Activated T-cell treated with anti-CD3 and anti-CD28 coated beads, Interleukin-2, amount 50 U/mL, for 72 hours (primary cell): ENCODE measurements at places on chromosomes 13 and 19.

GRCh38 chr13:60152904-60153303, 10.8 kb downstream of the DIAPH3 start:
- DNase-seq, result no peak

DNA sequence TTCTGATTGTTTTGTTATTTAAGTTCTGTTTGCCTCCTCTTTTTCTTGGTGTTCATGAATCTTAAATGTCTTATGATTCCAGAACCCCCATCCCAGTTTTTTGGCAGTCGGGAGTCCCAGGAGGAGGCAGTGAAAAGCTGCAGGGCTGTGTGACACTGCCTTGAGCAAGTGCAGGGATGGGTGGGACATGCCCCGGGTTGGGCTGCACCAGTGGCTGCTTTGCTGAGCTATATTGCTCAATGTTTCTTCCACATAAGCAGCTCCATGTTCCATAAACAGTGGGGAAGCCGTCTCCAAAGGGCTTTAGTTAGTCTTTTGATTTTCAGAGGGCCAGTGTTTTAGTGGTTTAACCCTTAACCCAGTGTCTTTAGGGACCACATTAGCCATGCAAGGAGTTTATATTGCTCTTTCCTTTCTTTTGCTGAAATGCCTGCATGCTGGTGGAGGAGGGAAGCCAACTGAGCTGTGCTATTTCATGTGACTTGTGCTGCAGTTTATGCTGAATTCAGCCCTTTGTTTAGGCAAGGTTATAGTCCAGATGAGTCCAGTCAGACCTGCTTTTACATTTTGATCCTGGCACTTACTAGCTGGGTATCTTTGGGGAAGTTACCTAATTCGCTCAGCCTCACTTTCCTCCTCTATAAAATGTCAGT, 13.1 kb downstream of the ATP8A2 start:
- no peak for DNase-seq

- DNase-seq, result no peak
Observed at GRCh38 chr19:3162418-3163229, 15.9 kb upstream of the S1PR4 start.

DNA sequence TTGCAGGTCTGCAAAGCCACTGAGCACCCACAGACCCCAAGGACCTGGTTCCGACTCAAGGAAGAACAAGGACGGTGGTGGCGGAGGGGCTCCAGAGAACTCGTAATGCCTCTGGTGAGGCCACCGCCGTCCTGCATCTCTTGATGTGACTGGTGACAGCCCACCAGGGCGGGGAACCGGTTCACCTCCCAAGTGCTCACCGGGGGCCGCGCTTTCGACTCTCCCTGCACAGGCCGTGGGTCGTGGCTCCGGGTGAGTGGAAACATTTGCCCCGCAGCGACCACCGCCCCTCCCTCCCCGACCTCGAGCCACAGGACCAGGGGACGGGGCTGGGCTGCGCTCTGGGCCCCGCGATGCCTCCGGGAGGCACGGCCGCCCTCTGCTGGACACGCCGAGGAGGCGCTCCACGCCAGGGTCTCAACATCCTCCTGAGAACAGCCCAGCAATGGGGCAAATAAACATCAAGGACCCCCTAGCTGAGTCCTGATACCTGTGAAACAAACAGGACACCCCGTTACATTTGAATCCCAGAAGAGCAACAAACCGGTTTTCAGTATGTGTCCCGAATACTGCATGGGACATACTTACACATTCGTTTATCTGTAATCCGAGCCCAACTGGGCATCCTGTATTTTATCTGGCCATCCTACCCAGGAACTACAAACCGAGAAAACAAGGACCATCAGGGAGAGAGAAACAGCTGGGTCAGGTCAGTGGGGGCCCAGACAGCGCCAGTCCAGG, 3.9 kb upstream of the PLPP2 start:
- peak; percentile 68 for DNase-seq

GRCh38 chr19:29700498-29700897, 14.6 kb downstream of the C19orf12 start:
- DNase-seq, result no peak

DNA sequence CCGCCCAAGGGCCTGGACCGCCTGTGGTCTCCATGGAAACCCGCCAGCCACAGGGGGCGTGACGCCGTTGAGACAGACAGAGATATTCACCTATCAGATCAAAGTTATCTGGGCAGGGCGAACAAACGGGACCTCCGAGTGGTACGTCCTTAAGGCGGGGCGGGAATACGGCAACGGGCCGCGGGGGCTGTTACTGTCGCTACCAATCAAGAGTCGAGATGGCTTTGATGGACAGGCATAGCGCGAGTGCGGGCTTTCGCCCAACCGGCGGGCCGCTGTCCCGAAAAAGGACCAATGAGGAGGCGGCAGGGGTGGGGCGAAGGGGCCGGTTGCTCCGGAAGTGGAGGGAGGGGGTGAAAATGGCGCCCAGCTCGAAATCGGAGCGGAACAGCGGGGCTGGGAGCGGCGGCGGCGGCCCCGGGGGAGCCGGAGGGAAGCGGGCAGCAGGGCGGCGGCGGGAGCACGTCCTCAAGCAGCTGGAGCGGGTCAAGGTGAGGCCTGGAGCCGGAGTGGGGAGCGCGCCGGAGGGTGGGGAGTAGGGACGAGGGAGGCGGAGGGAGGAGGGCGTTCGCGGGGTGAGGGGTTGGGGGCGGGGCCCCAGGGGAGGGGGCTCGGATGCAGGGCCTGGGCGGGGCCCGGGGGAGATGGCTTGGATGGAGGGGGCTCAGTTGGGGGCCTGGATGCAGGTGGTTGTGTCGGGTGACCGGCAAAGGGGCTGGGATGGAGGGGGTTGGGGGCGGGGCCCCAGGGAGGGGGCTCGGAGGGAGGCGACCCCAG, at the start of gene DCAF15:
TSS of gene DCAF15 (plus strand) at position 356 of the 777 bp plus-strand sequence. CDS start at position 360, 4 bp downstream.
- peak; percentile 98 for DNase-seq

- no peak for DNase-seq
Observed at GRCh38 chr19:47499371-47499770, 15.4 kb upstream of the KPTN start.

- DNase-seq, result peak; percentile 74
Observed at GRCh38 chr19:14048443-14049153, 13.3 kb downstream of the PALM3 start.

DNA sequence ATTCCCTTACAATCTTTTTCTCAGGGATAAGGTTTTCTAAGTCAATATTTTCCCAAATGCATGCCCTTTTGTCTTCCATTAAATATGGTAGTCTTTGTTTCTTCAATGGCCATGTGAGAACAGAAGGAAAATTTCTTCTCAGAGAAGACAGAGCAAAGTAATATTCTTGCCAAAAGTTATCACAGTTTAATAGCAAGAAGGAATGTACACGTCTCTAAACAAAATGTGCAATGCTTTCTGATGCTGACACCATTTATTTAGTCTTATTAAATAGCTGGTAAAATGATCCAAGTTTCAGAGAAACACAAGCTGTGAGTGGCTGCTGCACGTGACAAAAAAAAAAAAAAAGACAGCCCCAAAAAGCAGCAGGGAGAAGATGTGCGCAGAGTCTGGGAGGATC, 542.5 kb downstream of the GPC6 start:
- no peak for DNase-seq

GRCh38 chr13:97885641-97886040, 67.8 kb upstream of the IPO5 start:
- no peak for DNase-seq

DNA sequence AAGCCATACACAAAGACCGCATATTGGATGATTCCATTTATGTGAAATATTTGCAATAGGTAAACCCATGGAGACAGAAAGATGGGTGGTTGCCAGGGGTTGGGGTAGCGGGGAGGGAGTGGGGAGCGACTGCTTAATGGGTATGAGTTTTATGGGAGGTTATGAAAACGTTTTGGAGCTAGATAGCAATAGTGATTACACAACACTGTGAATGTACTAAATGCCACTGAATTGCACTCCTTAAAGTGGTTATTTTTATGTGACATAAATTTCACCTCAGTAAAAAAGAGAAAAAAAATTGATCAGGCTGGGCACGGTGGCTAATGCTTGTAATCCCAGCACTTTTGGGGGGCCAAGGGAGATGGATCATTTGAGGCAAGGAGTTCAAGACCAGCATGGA, 36.6 kb downstream of the GRIK5 start:
- no peak for DNase-seq

DNA sequence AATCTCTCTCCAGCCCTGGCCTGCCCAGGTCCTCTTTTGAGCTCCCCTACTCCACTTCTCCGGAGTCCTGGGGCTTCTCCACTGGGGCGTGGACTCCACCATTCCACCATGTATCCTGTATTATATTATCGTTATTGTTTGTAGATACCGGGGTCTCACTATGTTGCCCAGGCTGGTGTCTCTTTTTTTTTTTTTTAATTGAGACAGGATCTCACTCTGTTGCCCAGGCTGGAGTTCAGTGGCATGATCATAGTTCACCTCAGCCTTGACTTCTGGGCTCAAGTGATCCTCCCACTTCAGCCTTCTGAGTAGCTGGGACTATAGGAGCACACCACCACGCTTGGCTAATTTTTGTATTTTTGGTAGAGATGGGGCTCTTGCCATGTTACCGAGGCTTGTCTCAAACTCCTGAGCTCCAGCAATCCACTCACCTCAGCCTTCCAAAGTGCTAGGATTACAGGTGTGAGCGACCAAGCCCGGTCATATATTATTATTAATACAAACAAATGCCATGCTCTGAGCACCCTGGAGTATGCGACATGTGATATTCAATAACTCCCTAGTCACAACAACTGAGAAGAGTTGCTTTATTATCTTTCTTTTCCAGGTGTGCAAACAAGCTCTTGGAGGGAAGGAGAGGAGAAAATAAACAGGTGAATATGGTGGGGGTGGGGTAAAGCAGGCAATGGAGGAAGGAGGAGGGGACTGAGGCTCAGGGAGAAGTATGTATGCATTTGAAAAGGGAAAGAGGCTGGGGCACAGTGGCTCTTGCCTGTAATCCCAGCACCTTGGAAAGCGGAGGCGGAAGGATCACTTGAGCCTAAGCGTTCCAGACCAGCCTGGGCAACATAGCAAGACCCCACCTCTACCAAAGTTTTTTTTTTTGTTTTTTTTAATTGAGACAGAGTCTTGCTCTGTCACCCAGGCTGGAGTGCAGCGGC, 2.8 kb upstream of the CERS4 start:
- no peak for DNase-seq

DNA sequence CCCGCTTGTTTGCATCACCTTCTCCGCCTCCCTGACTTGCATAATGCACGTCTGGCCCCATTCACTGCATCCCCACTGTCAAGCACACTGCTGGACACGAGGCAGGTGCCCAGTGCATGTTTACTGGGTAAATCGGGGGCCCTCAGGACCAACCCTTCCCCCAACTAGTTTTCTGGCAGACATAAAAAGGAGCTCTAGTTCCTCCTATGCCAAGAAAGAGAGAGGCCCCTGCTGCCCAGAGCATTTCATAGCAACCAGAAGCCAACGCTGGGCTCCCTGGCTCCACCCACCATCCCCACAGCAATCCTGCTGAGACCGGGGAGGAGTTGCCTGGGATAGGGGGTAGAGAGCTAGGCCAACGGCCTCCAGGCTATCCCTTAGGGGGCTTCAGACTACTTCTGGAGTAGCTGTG, 23.2 kb downstream of the ANKRD27 start:
- DNase-seq, result no peak

DNA sequence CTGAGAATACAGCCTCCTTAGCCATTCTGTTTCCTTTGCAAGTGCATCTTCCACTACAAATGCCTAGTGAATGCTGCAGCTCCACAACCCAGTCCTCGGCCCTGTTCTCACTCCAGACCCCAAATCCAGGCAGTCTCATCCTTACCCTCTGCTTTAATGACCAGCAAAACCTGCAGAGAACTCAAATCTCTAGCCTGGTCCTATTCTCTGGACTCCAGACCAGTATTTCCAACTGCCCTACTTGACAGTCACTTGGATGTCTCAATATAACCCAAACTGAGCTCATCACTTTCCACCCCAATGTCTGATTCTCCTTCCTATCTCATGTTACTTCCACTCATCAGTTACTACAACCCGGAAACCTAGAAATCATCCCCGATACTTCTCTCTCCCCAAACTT, 2.6 kb upstream of the EBPL start:
- DNase-seq, result no peak

- DNase-seq, result no peak
Observed at GRCh38 chr19:15260939-15261338, 28.7 kb upstream of the EPHX3 start.

DNA sequence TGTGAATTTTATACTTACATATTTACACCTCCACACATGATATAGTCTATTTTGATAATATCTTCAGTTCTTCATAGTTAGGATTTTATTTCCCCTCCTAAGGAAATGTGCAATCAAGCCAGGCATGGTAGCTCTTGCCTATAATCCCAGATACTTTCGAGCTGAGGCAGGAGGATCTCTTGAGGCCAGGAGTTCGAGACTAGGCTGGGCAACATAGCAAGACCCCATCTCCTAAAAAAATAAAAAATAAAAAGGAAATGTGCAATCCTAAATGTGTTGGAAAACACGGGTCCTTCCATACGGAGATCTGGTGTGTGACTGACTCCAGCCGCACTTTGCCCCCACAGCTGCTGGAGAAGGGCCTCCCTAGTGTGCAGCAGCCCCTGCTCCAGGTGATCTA, 71.5 kb downstream of the ZAR1L start:
- DNase-seq, result no peak

DNA sequence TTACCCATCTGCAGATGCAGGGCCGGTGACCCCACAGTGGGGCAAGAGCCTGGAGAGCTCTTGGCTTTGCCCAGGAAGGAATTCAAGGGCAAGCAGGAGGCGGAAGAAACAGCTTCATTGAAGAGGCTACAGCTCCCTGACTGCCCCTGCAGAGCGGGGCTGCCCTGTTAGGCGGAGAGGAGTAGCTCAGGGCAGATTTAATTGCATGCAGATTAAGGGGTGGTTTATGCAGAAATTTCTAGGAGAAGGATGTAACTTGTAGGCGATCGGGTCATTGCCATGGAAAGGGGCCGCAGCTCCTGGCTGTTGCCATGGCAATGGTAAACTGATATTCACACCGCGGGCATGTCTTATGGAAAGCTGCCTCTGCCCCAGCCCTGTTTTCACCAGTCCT, 94.1 kb downstream of the ATP11A start:
- no peak for DNase-seq

- DNase-seq, result no peak
Observed at GRCh38 chr13:27783111-27783510, 9.2 kb upstream of the GSX1 start.

GRCh38 chr13:45728759-45729158, 26.6 kb downstream of the CBY2 start:
- no peak for DNase-seq

DNA sequence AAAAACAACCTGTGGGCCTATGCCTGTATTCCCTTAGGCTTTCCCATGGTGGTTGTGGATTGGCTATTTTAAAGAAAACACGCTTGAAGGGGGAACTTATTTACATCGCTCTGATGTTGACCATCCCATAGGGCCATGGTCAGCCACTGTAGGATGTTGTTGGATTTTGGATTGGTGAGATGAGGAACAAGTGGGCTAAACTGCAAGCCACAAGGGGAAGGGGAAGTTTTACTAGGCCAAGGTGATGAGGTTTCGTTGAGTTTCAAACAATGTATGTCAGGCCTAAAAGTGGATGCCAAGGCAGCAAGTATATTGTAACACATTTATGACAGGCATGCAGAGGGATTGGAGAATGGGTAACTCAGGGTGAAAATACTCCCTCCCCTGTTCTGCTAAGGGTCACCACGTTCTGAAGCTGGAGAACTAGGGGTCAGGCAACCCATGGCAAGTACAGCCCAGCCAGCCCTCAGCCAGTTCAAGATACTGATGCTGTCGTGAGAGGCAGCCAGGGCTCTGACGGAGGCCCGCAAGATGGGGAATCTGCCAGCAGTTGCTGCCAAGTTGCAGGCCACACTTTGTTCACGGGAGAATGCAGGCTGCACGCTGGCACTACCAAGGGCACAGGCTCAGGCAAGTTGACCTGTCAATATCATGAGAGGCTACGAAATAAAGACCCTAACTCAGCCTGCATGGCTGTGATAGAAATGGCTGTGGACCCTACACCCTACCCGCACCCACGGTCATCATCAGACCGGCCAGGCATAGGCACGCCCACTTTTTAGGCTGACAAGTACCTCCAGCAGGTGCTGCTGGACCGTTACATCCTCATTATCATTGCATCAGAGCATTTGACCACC, 11.1 kb downstream of the IRGC start:
- DNase-seq, result no peak
